CD14-positive monocyte (primary cell): ENCODE measurements at places on chromosomes 13 and 19.
A peak's percentile ranks its signal among the peaks of the same experiment; 100 is the strongest.

- DNase-seq: no peak
Measured at GRCh38 chr13:35979361-35979951, 151.7 kb downstream of the DCLK1 start.

GRCh38 chr19:4640247-4641000 is 1.1 kb downstream of the TNFAIP8L1 start:
- DNase-seq: no peak

DNA sequence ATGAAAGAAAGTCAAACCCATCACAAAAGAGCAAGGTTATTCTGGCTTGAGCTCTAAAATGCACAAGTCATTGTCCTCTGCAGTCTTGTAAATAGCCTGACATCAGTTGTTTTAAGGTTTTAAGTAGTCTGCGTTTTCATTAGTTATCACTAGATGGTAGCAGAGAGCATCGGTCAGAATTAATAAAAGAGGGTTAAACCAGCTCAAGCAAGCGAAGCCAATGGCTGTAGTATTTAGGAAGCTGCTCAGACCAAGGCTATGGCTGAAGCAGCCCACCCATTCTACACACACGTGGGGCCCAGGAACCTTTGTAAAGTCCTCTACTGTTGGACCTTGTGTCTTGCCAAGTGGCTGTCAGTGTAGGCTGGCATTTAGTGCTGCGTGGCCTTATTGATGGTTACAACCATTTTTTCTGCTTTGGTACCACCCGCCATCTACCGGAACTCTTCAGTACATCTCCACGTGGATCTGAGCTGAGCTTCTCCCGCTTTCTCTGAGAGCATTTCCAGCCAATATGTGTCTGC is 13.3 kb upstream of the ZNF57 start:
- peak; percentile 56 for DNase-seq

GRCh38 chr19:34241513-34242337 is 12.6 kb upstream of the GARRE1 start:
- DNase-seq: no peak

- DNase-seq: no peak
Measured at GRCh38 chr19:1082928-1083816, 12.0 kb downstream of the POLR2E start.

- no peak for DNase-seq
Measured at GRCh38 chr13:79222427-79223205, 183.4 kb downstream of the RBM26 start.

DNA sequence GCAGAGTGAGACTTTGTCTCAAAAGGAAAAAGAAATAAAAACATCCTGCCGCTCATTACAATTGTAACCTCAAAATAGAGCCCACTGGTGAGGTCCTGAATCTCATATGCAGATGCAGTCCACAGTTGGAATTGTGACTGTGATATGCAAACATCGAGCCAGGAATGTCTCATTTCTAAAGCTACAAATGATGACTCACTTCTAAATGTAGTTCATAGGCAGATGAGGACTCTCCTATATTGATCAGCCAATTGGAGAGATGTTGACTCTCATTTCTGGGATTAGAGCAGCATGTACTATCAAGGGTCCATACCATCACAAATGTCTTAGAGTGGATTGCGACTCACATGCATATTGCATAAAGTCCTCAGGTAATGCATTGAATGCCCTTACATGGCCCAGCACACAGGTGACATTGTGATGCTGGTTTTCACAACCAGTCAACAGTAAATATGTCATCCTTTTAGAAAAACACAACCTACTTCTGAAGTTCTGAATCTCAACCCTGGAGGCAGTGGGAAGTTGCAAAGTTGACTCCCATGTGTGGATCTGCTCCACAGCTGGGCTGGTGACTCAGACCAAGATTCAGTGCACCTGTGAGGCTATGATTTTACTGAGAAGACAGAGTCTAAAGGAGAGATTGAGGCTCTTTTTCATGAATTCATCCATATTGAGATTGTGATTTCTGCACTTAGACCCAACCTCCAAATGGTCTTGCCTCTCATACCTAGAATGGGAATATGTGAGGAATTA is 16.9 kb upstream of the ZNF254 start:
- DNase-seq: no peak

DNA sequence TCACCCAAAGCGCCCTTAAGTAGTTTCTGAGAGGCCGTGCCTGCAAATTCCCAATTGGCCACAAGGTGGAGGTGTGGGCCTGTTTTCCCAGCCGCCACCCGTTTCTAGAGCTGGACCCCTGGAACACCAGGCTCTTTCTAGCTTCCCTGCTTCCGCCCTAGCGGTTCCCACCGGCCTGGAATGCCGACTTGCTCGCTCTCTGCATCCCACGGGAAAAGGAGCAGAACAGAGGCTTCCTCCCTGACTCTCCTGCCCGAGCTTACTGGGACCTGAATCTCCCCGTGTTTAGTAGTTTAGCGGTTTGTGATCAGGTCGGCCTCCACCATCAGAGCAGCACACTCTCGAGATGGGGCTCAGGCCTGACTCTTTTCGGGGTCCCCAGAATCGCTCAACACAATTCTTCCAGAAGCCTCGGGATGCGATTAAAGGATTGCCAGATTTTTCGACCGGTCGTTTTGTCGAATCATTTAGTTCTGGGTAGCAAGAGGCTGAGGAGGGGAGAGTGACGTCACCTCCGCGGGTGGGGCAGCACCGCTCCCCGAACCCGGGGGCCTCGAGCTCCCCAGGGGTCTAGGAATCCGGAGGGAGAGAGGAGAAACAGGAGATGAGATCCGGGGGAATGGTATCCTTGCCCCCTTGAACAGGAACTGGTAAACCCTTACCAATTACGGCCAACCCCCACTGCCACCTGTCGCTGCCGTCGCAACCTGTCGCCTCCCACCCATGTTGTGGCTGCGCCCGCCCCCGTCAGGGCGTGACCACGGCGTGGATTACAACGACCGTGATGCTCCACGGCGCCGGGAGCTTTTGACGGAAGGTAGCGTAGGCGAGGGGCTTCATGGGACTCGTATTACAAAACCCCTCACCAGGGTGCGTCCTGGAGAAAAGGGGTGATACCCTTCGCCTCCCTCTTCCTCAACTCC is 8.0 kb downstream of the NAPSA start:
- DNase-seq: peak; percentile 66

GRCh38 chr13:53447863-53448262 is 419.2 kb downstream of the OLFM4 start:
- DNase-seq: no peak

DNA sequence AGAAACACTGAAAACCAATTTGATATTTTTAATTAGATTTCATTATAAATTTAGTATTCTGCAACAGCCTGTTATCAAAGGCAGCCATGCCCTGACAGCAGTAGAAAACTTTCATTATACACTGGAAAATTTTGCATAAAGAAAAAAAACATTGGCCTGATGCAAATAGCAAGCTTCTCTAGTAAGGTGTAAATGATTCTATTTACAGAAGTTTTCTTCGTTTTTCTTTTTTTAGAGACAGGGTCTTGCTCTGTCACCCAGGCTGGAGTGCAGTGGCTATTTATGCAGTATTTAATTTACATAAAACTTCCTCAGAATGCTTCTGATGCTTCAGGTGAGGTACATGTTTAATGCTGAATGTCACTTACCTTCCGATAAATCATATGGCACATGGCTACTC is 67.0 kb downstream of the ABCC4 start:
- DNase-seq: no peak

GRCh38 chr19:46715975-46716671 is 791 bp downstream of the PRKD2 start:
- DNase-seq: no peak

- DNase-seq: no peak
Measured at GRCh38 chr19:927351-927779, 1.5 kb downstream of the ARID3A start.

- DNase-seq: no peak
Measured at GRCh38 chr13:36418022-36418805, 14.1 kb upstream of the CCNA1 start.

DNA sequence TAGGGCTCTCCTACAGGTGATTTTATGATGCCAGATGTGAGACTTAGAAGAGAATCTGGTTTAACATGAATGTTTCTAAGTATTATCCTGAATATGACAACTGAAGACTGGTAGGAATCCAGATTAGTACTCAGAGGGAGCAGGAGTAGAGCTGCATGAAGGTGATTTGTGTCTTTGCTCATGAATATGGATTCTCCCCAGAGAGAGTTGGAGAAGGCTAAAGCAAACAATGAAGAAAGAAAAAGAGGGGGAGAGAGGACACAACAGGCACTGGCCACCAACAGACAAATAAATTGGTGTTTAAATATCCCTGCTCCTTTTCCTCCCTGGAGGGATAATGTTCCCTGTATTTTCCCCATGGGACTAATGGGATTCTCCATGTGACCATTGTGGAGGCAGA is 427.0 kb upstream of the KLF12 start:
- no peak for DNase-seq

DNA sequence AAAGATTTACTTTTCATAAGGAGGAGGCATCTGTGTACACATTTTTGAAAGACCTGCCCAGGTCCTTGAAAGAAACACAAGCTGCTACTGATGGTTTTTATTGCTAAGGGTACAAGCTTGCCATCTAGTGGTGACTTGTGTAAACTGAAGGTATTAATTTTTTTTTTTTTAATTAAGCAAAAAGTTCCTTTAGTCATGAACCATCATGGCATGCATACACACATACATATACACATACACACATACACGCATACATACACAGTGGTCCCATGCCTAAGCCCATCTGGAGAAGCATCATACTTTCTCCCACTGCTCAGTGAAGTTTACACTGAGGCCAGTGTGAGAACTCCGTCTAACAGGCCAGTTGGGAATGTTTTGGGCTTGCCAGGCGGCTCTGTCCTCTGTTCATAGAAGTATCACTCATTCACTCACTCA is 312.5 kb downstream of the DCLK1 start:
- no peak for DNase-seq

GRCh38 chr13:47287291-47287751 is 390.5 kb upstream of the HTR2A start:
- DNase-seq: no peak

DNA sequence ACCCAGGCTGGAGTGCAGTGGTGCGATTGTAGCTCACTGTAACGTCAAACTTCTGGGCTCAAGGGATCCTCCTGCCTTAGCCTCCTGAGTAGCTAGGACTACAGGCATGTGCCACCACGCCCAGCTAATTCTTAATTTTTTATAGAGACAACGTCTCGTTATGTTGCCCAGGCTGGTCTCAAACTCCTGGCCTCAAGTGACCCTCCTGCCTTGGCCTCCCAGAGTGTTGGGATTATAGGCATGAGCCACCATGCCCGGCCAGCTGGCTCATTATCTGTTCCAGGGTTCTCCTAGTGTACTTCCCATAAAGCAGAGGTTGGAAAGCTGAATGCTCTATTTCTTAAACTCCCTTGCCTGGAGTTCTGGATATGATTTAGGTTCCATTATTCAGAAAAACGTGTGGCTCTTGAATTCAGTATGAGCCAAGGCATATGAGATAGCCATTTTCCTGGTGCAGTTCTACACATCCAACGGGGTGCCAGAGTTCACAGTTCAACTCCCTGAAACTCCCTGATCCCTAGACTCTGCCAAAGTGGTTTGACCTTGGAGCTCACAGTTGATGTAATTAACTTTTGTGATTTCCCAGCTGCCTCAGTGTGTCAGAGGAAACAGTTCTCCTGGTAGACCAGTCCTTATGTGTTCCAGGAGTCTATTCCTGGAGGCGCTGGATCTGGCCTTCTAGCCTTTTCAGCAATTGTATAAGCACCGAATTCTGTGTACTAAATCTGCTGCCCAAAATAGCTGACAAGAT is 21.6 kb downstream of the GPR183 start:
- DNase-seq: no peak

- no peak for DNase-seq
Measured at GRCh38 chr13:75660694-75661093, 24.6 kb downstream of the LMO7 start.

DNA sequence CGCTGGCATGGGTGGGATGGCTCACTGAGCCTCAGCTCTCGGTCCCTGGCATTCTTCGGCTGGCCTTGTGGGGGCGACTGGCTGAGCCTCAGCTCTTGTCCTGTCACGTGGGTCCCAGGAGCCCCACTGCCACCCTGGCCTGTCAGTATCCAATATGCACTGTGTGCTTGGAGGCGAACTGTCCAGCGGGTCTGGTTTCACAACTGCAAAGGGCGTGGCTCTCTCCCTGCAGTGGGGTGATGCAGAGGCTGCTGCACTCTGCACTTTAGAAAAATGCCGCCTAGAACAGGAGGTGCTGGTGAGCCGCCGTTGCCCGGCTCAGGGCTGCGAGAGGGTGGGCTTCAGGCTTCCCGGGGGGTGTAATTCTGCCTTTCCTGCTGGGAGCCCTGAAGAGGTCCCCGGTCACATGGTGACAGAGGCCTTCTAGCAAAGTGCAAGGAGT is 17.0 kb upstream of the TMEM255B start:
- DNase-seq: peak; percentile 60

GRCh38 chr19:17125728-17126677 is 50.4 kb downstream of the MYO9B start:
- peak; percentile 91 for DNase-seq

- no peak for DNase-seq
Measured at GRCh38 chr13:36712770-36713169, 39.0 kb downstream of the SERTM1 start.

DNA sequence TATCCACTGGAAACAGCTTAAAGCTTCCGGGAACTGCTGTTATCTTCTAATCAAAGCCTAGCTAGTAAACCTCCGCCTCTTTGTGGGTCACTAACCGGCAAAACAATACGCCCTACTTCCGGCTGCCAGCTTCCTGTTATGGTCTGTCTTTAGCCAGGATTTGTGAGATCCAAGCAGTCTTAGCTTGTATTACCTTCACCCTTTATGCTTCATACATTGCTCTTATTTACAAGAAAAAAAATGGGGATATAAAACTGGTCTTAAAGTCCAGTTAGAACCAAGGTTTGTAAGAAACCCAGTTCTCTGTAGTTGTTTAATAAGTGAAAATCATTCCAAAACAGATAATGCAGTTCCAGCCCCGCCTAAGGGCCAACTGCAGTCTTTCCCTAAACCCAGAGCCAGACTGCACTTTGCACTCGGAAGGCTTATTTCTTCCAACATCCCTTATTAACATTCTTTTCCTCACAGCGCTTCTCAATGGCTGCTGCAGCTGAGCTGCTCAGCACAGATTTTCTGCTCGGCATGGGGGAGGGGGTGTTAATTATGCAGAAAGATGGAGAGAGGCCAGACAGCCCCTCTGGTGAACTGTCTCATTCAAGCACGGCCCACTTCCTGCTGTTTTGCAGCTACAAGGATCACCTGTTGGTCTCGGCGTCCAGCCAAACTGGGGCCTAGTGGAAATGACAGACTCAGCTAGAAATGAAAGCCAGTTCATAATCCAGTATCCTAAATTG is 368.4 kb downstream of the KLF12 start:
- DNase-seq: no peak

GRCh38 chr19:13069415-13070359 is 33.0 kb downstream of the LYL1 start:
- no peak for DNase-seq

- DNase-seq: no peak
Measured at GRCh38 chr19:19964416-19964815, 63.7 kb downstream of the ZNF93 start.

GRCh38 chr19:1257475-1258162 is 9.2 kb downstream of the MIDN start:
- DNase-seq: no peak

- no peak for DNase-seq
Measured at GRCh38 chr13:76971851-76972829, 19.7 kb upstream of the CLN5 start.

- no peak for DNase-seq
Measured at GRCh38 chr13:23472189-23472588, 38.7 kb upstream of the SACS start.

- DNase-seq: no peak
Measured at GRCh38 chr13:29577136-29578051, 18.1 kb downstream of the SLC7A1 start.
